MCF 10A (cell line): ENCODE measurements at places on chromosomes 2 and 18.

DNA sequence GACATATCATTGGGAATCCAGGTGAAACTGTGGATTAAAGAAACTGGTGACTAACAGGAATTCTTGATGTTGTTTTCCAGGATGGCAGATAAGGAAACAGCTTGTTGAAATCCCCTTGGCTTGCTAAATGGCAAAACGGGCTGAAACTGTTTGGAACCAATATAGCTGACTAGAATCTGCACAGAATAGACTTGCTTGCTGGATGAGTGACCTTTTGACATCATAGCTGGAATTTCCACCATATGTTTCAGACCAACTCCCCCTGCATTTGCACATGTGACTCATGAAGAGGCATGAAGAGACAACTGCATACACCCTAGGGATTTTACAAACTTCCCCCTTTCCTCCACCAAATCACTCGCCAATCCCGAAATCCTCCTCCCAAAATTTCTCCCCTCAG is 87.7 kb upstream of the LYPD1 start:
- no peaks in the 10 kb centered on the region for H3K27me3 ChIP-seq
- no peaks in the 10 kb centered on the region for H3K36me3 ChIP-seq
- no peak overlapping the region for H3K27ac ChIP-seq
- no peak overlapping the region for H3K4me3 ChIP-seq
- no peaks in the 10 kb centered on the region for H3K4me1 ChIP-seq
- DNase-seq = no peak

- H3K4me1 ChIP-seq = peaks cover 26% of the 10 kb centered on the region
- no peak overlapping the region for H3K27ac ChIP-seq
- H3K4me3 ChIP-seq = no peak overlapping the region
- DNase-seq = no peak
- peaks cover 40% of the 10 kb centered on the region for H3K36me3 ChIP-seq
Observed at GRCh38 chr2:32427672-32428610, 71.1 kb downstream of the BIRC6 start.

GRCh38 chr2:42792087-42792582 is 248 bp downstream of the HAAO start:
- H3K4me1 ChIP-seq = peaks cover 13% of the 10 kb centered on the region
- no peaks in the 10 kb centered on the region for H3K36me3 ChIP-seq
- H3K27ac ChIP-seq = no peak overlapping the region
- no peak overlapping the region for H3K4me3 ChIP-seq
- no peak for DNase-seq
- no peaks in the 10 kb centered on the region for H3K27me3 ChIP-seq

DNA sequence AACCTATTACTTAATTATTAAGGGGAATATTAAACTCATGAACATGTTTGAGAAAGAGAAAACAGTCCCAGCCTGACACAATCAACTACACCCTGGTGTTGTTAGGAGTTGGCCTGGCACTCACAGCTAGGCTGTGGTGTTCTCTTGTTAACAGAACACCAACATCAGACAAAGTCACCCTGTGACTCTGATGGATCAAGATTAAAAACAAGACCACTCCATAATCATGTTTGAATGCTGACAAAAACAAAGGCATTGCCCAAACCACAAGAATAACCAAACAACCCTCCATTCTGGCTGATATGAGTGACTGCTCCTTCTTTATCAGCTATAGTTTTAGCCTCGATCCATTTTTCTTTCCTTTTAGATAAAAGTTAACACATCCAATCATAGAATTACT is 3.0 kb downstream of the BOLL start:
- peaks cover 6% of the 10 kb centered on the region for H3K4me1 ChIP-seq
- H3K4me3 ChIP-seq = no peak overlapping the region
- DNase-seq = no peak
- peaks cover 6% of the 10 kb centered on the region for H3K36me3 ChIP-seq
- no peak overlapping the region for H3K27ac ChIP-seq

GRCh38 chr2:136389809-136390208 is 271.9 kb upstream of the CXCR4 start:
- no peak overlapping the region for H3K4me3 ChIP-seq
- peaks cover 18% of the 10 kb centered on the region for H3K27me3 ChIP-seq
- H3K36me3 ChIP-seq = no peaks in the 10 kb centered on the region
- no peak for DNase-seq

GRCh38 chr2:134142903-134143302 is 111.0 kb upstream of the MGAT5 start:
- H3K4me3 ChIP-seq = no peak overlapping the region
- H3K36me3 ChIP-seq = peaks cover 6% of the 10 kb centered on the region
- no peaks in the 10 kb centered on the region for H3K27me3 ChIP-seq
- peak; percentile 77 for DNase-seq
- H3K4me1 ChIP-seq = peaks cover 47% of the 10 kb centered on the region
